ENCODE measurements at places on chromosomes 2 and 18.

DNA sequence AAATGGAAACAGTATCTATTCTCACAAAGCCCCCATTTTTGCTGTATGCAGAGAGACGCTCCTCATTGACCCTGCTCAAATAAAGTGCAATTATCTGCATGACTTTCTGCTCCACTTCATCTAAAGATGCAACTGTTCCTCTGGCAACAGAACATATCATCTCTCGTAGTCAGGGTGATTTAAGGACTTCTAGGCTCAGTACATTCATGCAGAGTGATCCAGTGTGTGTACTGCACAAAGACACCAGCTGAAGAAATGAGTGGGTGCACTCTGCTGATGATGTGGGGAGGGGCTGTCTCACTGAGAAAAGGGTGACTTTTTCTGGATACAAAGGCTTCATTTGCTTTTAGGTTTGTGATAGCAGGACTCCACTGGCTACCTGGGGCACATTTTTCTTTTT lies 355.2 kb downstream of the GALNT13 start:
- no peak for DNase-seq

- DNase-seq: no peak
Measured at GRCh38 chr18:77298172-77298571, 48.5 kb downstream of the GALR1 start.

GRCh38 chr2:68371581-68371980 lies 6.5 kb downstream of the PLEK start:
- DNase-seq: no peak

DNA sequence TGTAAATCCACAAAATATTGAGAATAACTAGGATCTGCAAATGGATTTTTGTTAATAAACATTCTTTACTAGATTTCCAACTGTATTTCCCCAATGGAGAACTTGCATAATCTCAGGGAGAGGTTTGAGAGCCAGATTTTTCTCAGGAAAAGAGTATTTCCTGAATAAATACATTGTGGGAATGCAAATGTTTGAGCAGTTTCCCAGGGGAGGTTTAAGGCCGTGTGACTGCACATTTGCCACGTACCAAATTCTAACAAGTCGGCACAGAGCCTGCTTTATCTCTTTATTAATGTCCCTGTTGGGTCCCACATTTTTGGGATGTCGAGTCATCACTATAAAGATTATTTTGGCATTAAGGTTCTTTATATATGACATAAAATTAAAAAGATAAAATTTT lies 27.0 kb downstream of the TFPI start:
- DNase-seq: no peak

- DNase-seq: peak; percentile 18
Measured at GRCh38 chr18:62187543-62188510, 772 bp downstream of the RELCH start.

DNA sequence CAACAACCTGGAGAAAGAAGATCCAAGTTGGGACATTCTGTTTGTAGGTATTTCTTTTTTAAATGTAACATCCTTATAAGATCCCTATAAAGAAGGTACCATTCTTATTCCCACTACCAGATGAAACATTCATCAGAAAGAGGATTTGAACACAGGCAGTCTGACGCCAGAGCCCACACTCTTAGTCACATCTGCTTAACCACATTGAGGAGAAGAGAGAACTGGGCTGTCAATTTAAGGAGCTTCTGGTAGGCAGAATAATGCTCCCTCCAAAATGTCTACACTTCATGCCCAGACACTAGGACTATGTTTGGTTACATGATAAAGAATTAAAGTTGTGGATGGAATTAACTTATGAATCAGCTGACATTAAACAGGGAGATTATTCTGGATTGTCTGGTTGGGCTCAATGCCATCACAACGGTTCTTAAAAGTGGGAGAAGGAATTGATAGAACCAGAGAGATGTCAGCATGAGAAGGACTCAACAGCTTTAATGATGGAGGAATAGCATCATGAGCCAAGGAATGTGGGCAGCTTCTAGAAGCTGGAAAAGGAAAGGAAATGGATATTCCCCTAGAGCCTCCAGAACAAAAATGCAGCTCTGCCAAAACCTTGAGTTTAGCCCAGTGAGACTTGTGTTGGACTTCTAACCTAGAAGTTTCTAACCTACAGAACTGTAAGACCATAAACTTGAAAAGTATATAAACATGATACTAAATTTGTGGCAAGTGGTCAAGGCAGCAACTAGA lies 82.2 kb downstream of the KLF7 start:
- no peak for DNase-seq

DNA sequence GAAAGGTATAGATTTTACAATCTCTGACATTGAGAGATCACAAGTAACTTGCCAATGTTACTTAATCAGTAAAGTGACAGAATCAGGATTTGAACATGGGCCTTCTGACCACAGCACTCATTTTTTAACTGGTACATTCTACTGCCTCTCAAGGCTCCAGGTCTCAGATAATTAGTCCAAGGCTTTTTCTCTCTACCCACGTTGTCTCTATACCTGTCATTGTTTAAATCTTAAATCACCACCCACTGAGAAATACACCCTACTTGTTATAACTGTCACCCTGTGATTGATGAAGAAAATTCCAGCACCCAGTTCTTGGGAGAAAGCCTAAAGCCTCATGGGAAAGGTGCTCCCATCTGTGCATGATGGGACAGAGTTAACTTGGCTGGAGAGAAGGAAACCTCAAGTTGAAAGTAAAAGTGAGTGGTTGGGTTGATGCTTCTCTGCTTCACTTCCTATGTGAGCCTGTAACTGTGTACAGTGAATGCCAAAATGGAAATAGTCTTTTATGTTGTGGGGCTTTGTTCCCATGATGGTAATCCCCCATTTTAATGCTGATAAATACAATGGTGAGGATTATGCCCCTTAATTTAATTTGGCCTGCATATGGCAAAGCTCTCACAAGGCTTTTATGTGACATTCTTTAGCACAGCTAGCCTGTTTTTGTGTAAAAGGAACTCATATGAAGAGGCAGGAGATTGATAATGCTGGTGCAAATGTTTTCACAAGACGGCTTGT lies 190.1 kb upstream of the SP5 start:
- no peak for DNase-seq

DNA sequence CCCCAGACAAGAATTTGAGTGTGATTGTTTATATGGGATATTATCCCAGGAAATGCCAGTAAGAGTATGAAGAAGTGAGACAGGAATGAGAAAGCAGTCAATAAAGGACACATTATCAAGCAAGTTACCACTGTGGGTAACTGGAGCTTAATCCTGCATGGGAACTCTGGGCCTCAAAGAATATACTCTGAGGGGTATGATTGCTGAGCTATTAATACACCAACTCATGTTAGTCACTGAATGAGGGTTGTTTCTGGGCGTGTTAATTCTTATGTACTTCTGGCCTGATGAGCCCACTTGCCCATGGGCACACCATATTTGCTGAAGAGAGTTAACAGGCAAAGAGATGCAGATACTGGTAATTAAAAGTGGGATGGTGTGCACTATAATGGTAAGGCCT lies 26.6 kb upstream of the PAIP2B start:
- DNase-seq: no peak
